ENCODE measurements at places on chromosomes 1 and 21. TPM values are rescaled to one million over a fixed set of nuclear protein-coding genes. Genes with fewer than 3 reads are reported as not detected.

Gene SAMD13
- polyA plus RNA-seq = 4.0 TPM

DNA sequence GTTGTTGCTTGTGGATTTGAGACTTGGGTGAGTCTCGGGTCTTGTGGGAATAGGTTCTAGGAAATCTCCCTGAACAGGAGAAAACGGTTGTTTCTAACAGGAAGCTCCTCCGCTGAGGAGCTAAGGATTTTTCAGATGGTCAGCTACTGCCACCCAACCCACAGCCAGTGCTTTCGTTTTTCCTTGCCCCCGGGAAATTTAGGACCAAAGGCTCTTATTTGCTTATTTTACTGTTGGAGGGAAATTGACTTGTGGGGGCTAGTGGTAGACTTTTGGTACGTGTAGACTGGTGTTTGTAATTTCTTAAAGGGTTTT, 792 bp downstream of the SNX7 start:
- no peak for DNase-seq

- no peak for DNase-seq
These were observed 494 bp downstream of the APH1A start for GRCh38 chr1:150268340-150268704.

Gene STUM
- 21.1 TPM for polyA plus RNA-seq

Gene FAM167B
- polyA plus RNA-seq = 3.1 TPM

DNA sequence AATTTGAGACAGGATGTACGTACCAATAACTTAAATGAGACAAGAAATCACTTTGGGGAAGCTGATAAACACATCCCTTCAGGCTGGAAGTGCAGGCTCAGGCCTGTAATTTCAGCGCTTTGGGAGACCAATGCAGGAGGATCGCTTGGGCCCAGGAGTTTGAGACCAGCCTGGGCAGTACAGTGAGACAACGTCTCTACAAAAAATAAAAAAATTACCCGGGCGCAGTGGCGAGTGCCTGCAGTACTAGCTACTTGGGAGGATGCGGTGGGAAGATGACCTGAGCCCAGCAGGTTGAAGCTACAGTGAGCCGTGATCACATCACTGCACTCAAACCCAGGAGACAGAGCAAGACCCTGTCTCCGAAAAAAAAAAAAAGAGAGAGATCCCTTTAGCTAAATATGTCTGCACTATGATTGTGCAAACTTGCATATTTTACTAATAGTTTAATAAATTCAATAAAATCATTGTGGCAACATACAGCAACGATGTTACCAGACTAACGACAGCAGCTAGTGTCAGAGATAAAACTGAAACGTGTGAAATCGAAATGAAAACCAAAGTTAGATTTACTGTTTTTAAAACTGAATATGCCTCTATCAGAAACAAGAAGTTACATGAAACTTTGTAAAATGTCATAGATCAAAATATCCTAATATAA, 54.7 kb downstream of the CD2 start:
- DNase-seq = no peak

Gene SPRR2E
- polyA plus RNA-seq = not detected

Gene KANK4
- polyA plus RNA-seq = 8.9 TPM

- DNase-seq = no peak
These were observed 36.7 kb upstream of the LRRC8B start for GRCh38 chr1:89487972-89488371.

- no peak for DNase-seq
These were observed 11.5 kb downstream of the COP1 start for GRCh38 chr1:176195547-176195946.

- no peak for DNase-seq
These were observed at the start of gene TNFSF4 for GRCh38 chr1:173206816-173207568. Gene TNFSF4, minus strand, starts transcription at chr1:173207331. Its CDS starts 155 bp downstream, at chr1:173207176.

DNA sequence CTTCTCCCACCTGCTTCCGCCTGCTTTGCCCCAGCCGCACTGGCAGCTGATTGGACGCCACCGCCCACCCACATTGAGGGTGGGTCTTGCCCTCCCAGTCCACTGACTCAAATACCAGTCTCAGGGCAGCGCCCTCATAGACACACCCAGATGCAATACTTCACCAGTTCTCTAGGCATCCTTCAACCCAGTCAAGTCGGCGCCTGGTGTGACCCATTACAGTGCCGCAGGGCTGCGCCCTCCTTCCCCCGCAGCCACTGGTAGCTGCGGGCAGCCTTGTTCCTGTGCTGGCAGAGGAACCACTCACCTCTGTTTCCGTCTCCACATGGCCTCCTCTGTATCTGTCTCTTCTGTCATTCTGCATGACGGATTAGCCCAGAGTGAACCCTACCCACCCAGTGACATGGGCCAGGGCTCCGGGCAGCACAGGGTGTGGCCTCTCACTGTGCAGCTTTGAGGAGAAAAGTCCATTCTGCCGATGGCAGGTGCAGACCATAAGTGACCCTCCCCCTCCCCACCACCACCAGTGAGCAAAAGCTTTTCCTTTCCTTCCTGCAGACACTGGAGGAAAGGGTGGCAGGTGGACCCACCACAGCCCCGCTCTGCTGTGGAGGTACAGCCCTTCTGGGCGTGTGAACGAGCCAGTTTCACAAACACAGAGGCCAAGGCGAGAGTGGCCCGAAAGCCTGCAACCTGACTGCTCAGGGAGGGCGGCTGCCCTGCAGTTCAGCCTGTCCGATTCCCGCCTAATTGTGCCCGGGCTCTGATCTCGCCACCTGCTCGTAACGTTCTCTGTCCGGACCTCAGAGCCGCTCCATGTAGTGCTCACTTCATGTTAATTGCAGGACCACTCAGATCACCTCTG, 57.1 kb downstream of the FAAP20 start:
- DNase-seq = no peak

- DNase-seq = no peak
These were observed 10.7 kb downstream of the WNT3A start for GRCh38 chr1:228017356-228018124.

- no peak for DNase-seq
These were observed 89.1 kb downstream of the RHOU start for GRCh38 chr1:228824366-228824765.

GRCh38 chr1:33388805-33389771, 41.8 kb downstream of the PHC2 start:
- no peak for DNase-seq
